ENCODE measurements at places on chromosomes 3 and 15. TPM values are rescaled to one million over a fixed set of nuclear protein-coding genes. Genes with fewer than 3 reads are reported as not detected.
A peak's percentile ranks its signal among the peaks of the same experiment; 100 is the strongest.

DNA sequence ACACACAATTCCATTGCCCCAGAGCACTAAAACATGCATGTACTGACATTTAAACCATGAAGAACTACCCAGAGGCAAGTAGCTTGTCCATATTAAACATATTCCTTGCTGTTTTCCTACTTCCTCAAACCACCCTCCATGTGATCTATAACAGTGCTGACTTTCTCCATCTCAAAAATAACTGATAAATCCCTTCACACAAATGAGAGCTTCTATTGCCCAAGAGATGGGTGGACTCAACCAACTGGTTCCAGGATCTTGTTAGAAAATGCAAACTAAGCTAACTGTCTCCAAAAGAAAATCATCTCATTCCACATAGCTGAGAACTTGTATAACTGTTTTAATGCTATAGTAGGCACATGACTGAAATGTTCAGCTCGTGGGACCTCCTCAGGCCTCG lies 29.6 kb downstream of the DCLK3 start:
- DNase-seq: no peak
- H3K27ac ChIP-seq: no peak overlapping the region
- no peaks in the 10 kb centered on the region for H3K4me1 ChIP-seq
- H3K36me3 ChIP-seq: no peaks in the 10 kb centered on the region

DNA sequence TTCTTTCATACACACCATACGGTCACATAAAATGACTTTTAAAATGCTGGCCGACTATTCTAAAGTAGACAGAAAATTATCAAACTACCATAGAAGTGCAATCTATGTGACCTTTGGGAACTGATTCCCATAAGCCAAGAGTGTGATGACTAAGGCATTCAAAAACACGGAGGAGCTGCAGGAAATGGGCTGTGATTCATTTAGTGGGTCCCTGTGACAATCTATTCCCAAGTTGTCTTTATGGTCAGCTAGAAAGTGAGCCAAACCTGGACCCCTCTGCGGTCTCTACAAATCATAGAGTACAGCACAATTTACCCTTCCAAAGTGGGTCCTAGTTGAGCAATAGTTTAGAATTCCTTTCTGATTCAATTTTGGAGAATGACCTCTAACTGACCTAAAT lies 251.5 kb upstream of the CBLB start:
- peaks cover 3% of the 10 kb centered on the region for H3K4me1 ChIP-seq
- H3K27ac ChIP-seq: no peak overlapping the region
- no peaks in the 10 kb centered on the region for H3K36me3 ChIP-seq
- no peaks in the 10 kb centered on the region for H3K27me3 ChIP-seq

- H3K4me3 ChIP-seq: no peak overlapping the region
- H3K4me1 ChIP-seq: peaks cover 2% of the 10 kb centered on the region
- H3K27ac ChIP-seq: no peak overlapping the region
- no peak for DNase-seq
Measured at GRCh38 chr3:29644956-29645636, 364.2 kb downstream of the RBMS3 start.

- no peak overlapping the region for H3K4me3 ChIP-seq
- H3K27ac ChIP-seq: no peak overlapping the region
- H3K27me3 ChIP-seq: no peaks in the 10 kb centered on the region
- peaks cover 4% of the 10 kb centered on the region for H3K4me1 ChIP-seq
- DNase-seq: peak; percentile 58
Measured at GRCh38 chr3:179688850-179689249, 36.0 kb downstream of the USP13 start.

DNA sequence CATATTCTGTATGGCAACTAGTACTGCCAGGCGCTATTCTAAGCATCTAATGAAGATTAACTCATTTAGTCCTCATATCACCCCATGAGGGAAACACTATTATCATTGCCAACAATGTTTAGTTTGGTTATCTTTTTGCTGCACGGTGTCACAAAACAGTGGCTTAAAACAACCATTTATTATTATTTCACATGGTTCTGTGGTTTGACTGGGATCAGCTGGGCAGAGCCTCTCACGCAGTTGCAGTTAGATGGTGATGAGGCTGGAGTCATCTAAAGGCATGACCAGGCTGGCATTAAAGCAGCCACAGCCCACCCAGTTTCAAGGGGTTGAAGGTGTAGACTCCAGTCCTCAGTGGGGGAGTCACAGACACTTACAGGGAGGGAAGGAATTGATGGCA lies 32.8 kb upstream of the RASA2 start:
- peak overlapping the region; percentile 7 for H3K27ac ChIP-seq
- H3K27me3 ChIP-seq: no peaks in the 10 kb centered on the region
- DNase-seq: no peak
- no peak overlapping the region for H3K4me3 ChIP-seq
- peaks cover 26% of the 10 kb centered on the region for H3K4me1 ChIP-seq

Gene EAF1
- 5.7 TPM for polyA plus RNA-seq

GRCh38 chr15:92728266-92728665 lies 72.7 kb upstream of the FAM174B start:
- H3K4me3 ChIP-seq: no peak overlapping the region
- no peak overlapping the region for H3K27ac ChIP-seq
- no peaks in the 10 kb centered on the region for H3K4me1 ChIP-seq
- no peak for DNase-seq

DNA sequence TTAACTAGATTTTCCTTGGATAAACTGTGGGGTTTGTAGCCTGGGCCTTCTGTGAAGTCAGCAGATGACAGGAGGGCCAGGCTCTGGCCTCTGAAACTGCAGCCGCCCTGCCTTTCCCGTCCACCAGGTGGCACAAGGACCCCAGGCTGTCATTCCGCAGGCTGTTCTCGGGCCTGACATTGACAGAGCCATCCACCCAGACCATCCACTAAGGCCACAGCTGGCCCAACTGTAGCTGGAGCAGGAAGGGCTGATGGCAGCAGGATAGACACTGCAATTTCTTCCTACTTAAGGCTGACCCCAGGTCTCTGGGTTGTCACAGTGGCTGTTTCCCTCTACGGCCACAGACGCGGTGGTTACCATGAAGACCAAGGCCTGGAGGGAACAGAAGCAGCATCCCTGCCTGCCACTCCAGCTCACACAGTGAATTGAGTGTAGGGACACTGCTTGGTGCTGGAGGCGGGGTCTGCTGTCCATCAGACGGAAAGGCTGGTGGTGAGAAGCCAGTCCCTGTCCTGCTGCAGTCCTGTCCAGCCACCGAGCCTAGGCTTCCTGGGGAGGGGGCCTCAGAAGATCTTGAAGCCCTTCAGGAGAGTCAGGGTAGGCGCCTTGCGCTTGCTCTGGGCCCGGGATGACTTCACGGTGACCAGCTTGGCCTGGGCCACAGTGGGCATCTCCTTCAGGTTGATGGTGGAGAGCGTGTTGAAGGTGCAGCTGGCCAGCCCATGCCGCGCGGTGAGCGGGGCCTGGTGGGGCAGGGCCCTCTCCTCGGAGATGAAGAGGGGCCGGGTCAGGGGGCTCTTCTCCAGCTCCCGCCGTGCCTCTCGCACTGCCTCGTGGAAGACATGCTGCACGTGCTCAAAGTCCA lies 9.4 kb downstream of the SLC51B start:
- H3K36me3 ChIP-seq: no peaks in the 10 kb centered on the region
- no peak overlapping the region for H3K27ac ChIP-seq
- H3K27me3 ChIP-seq: peaks cover 3% of the 10 kb centered on the region
- peaks cover 21% of the 10 kb centered on the region for H3K4me1 ChIP-seq
- DNase-seq: peak; percentile 68
- no peak overlapping the region for H3K4me3 ChIP-seq

Gene SCN11A
- polyA plus RNA-seq: not detected

- H3K27ac ChIP-seq: 0 out of 2 replicates have a peak overlapping the region, but pooled peaks have one; percentile 3
- no peak for DNase-seq
- H3K36me3 ChIP-seq: no peaks in the 10 kb centered on the region
- H3K27me3 ChIP-seq: no peaks in the 10 kb centered on the region
- peaks cover 8% of the 10 kb centered on the region for H3K4me1 ChIP-seq
Measured at GRCh38 chr15:49832511-49832910, 211.7 kb downstream of the DTWD1 start.

Gene ADAMTSL3
- not detected for polyA plus RNA-seq

DNA sequence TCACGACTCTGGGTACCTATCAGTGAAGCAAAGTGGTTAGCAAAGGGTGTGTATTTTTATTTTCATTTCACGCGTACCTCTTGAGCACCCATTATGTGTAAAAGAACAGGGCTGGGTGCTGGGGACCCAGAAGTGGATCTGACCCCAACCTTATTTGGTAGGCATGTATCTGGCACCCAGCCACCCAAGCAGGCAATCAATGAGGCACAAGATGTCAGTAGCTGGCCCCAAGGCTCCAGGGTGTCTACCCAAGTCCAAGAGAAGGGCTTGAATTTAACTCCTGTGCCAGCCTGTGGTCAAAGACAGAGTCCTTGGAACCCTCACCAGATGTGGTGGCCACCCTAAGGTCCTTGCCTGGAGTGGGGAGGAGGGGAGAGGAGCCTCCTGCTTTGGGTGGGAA lies 5.7 kb downstream of the PLEKHO2 start:
- H3K4me1 ChIP-seq: peaks cover 43% of the 10 kb centered on the region
- no peak overlapping the region for H3K4me3 ChIP-seq
- H3K36me3 ChIP-seq: peaks cover 37% of the 10 kb centered on the region
- H3K27ac ChIP-seq: peak overlapping the region; percentile 5

DNA sequence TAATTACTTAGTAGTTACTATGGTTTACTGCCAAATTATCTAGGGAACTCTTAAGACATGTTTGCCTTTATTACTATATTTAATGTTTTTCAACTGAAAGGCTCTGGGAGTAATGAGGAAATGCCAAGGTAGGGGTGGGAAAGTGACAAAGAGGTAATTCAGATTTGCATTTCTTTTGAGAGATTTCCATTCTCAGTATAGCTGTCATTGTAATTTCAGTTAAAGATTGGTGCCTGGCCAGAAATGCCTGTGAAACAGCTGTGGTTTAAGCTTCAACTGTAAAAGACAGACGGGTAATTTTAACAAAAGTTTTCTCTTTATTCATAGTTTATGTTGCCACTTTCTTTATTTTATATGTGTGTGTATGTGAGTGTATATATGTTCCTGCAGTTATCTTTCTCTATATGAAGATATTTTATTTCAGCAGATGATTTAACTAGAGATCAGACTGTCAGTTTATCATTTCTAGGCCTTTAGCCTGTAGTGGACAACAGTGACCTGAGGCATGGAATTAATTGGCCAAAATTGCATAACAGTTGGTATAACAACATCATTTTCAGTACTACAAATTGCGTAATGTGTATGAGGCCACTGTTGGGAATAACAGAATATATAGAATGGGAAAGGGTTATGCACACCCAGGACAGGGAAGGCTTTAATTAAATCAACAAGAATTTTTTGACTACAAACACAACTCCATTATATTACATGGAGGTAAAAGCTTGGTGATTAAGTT lies 119.0 kb downstream of the BBX start:
- H3K36me3 ChIP-seq: 0 out of 2 replicates have a peak, but pooled peaks cover 1% of the 10 kb centered on the region
- DNase-seq: no peak

Gene ARID3B
- polyA plus RNA-seq: 5.9 TPM

DNA sequence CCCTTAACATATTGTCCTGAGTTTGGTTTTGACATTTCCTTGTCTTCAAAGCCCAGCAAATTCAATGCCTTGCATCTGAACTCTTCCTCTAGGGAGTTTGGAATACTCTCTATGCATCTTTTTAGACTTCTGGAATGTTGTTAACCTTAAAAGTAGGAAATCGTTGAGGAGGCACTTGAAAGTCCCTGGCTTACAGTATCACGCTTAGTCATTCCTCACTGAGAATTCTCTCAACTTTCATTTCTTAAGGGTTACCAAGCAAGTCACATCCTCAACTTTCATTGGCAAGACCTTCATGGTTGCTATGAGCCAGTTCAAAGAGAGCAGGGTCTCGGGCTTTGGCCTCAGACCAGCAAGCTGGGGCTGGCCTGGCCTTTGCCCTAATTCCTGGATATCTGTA lies 89.9 kb downstream of the ASB7 start:
- peaks cover 18% of the 10 kb centered on the region for H3K4me1 ChIP-seq
- no peaks in the 10 kb centered on the region for H3K36me3 ChIP-seq
- peak; percentile 54 for DNase-seq
- no peaks in the 10 kb centered on the region for H3K27me3 ChIP-seq
- H3K27ac ChIP-seq: no peak overlapping the region

Gene OR5H14
- polyA plus RNA-seq: not detected

Gene SLC22A14
- polyA plus RNA-seq: 0.10 TPM

DNA sequence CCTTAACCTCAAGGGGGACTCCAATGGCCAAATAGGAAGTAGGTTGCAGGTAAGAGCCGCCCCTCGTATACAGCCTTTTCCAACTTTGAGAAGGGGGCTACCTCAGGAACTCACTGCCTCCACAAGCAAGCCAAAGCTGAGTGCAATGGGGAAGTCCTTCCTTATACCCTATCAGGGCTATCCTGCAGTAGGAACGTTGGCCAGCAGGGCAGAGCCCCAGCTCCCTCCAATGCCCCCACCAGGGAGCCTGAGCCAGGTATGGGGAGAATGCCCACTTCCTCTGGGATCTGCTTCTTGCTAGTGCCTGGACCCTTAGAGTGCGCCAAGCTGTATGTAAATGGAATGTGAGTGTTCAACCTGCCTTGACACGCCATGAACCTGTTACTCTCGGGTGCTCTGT lies 16.3 kb downstream of the CACNA2D2 start:
- peaks cover 25% of the 10 kb centered on the region for H3K27me3 ChIP-seq
- no peak for DNase-seq
- no peak overlapping the region for H3K4me3 ChIP-seq
- H3K27ac ChIP-seq: no peak overlapping the region
- H3K36me3 ChIP-seq: no peaks in the 10 kb centered on the region
- H3K4me1 ChIP-seq: no peaks in the 10 kb centered on the region

- DNase-seq: no peak
- no peaks in the 10 kb centered on the region for H3K36me3 ChIP-seq
- peaks cover 11% of the 10 kb centered on the region for H3K4me1 ChIP-seq
- no peak overlapping the region for H3K27ac ChIP-seq
Measured at GRCh38 chr15:68436680-68437079, 4.7 kb upstream of the ITGA11 start.

DNA sequence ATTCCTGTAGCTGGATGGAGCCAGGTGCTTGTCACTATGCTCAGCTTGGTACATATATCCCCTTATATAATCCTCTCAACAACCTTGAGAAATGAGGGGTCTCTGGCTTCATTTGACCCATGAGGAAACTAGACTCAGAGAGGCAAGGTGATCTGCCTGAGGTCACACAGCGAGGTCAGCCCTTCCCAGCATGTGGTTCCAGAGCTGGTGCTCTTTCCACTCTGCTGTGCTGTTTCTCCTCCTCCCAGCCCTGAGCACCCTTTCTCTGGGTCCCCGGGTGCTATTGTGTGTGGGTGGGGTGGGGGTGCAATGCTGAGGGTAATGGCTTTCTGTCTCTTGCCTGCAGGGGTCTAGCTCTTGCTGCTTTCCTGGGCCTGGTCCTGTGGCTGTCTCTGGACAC lies 19.3 kb downstream of the SLC28A1 start:
- no peaks in the 10 kb centered on the region for H3K36me3 ChIP-seq
- no peaks in the 10 kb centered on the region for H3K4me1 ChIP-seq
- no peak overlapping the region for H3K4me3 ChIP-seq
- no peak for DNase-seq
- no peak overlapping the region for H3K27ac ChIP-seq

Gene TMEM40
- polyA plus RNA-seq: 0.29 TPM

Data from IMR-90 (cell line).